Activated T-cell treated with anti-CD3 and anti-CD28 coated beads for 48 hours (primary cell): ENCODE measurements at places on chromosomes 6 and 20.
A peak's percentile ranks its signal among the peaks of the same experiment; 100 is the strongest.

DNA sequence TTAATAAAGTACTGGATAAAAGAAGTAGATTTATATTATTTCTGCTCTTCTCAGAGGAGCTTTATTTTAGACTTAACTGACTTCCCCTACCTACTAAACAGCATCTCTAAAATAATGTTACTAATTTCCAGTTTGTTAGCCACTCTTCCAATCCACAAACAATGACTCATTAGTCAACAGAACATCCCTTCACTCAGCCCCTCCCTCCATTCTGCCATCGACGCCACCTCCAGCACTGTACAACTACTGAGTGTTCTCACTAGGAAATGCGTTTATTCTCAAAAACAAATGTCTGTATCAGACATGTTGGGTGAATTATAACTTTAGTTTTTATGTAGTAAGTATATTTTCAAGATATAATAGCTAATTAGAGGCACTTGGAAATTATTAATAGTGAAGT lies 427.0 kb downstream of the EYS start:
- DNase-seq, result no peak

GRCh38 chr6:26205161-26205624 lies 118.0 kb downstream of the HFE start:
- DNase-seq, result peak; percentile 72

- no peak for DNase-seq
These were observed 772.8 kb upstream of the GJE1 start for GRCh38 chr6:141359953-141360352.

DNA sequence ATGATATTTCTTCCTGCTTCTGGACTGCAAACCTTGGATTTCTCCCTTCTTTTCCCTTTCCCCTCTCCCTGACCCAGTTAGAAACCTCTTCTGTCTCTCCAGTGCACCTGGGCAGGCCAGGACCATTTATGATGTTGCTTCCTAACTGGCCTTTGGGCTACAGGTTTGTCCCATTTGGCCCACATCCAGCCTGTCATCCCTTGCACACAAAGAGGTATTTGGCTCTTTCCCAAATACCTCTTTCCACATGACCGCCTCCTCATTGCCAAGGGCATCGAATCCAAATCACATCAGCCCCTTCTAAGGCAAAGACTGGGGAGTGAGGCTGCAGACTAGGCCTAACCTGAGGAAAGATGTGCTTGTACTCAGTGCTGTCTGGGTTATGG lies 13.6 kb downstream of the FGD2 start:
- DNase-seq, result no peak

- DNase-seq, result no peak
These were observed 19.2 kb upstream of the SLC22A1 start for GRCh38 chr6:160102399-160102798.

GRCh38 chr6:33140556-33140955 lies 51.7 kb downstream of the COL11A2 start:
- no peak for DNase-seq

GRCh38 chr6:147268254-147268653 lies 64.0 kb downstream of the STXBP5 start:
- no peak for DNase-seq

DNA sequence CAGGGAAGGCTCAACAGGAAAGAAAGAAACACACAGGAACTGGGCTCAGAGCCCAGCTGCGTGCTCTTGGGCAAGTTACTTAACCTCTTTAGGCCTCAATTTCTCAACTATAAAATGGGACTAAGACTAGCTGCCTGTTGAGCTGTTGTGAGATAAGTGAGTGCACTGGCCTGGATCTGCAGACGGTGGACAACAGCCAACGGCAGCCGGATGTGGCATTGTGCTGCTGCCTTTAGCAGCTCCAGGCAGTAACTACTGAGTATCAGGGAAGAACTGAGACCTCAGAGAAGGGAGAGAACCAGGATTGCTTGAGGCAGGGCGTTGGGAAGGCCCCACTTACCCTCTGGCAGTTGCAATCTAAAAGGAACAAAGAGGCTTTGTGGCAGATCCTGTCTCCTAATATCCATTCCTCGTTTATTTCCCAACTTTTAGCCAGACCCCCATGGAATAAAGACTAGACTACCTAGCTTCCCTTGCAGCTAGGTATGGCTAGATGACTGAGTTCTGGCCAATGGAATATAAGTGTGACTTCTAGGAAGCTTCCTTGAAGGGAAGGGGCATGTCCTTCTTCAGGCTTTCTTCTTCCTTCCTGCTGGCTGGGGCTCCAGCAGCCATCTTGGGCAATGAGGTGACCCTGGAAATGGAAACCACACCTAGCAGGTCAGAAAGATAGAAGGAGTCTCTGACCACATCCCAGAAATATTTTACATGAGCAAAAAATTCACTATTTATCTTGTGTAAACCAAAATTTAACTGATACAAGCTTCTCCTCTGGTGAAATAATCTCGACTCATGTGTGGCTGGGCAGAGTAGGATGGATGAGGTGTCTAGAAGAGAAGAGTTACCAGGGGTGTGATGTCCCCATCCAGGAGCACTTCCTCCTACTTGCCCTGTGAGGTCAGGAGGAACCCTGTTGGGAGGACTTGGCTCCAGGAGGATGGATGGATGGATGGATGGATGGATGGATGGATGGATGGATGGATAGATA lies 67.6 kb downstream of the MRPL14 start:
- no peak for DNase-seq

DNA sequence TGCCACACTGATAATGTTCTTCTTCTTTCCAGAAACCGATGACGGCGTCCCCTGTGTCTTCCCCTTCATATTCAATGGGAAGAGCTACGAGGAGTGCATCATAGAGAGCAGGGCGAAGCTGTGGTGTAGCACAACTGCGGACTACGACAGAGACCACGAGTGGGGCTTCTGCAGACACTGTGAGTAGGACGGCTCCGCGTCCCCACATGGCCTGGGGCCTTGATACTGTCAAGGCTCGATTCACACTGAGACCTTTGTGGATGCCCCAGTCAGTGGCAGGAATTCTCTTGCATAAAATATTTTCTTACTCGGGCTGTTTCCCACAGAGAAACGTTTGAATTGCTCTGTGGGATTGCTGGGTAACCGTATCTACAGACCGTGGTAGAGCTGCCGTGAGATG lies 41.5 kb upstream of the SLC22A1 start:
- no peak for DNase-seq

DNA sequence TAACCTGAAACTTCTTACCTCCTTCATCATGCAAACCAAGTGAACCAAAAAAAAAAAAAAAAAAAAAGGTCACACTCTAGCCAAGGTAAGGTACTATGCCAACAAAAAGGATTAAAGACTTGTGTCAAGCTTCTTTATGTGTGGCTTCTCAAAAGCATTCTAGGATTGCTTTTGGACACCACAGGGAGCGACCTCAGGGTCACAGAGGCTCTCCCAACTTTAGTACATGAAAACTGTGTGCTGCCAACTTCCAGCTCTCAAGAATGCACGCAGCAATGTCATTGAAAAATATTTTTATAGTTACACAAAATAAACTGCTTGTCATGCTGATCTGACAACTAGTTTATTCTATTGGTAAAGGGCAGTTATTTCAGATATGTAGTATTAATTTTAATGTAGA lies 243.8 kb downstream of the PLCB1 start:
- DNase-seq, result no peak

DNA sequence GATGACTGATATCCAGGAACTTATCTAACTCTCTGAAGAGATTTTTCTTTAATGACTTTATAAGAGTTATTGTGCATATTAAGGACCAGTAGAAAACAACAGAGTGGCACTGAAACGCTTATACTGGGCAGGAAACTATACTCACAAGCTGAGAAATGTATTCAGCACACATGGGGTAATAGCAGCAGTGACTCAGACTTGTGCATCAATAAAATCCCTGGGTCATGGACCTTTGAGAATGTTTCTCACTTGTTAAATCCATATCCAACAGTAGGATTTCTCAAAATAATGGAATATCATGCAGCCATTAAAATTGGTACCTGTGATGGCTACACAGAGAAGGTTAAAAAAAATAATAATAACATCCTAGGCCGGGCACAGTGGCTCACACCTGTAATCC lies 219.5 kb downstream of the BTBD9 start:
- no peak for DNase-seq

DNA sequence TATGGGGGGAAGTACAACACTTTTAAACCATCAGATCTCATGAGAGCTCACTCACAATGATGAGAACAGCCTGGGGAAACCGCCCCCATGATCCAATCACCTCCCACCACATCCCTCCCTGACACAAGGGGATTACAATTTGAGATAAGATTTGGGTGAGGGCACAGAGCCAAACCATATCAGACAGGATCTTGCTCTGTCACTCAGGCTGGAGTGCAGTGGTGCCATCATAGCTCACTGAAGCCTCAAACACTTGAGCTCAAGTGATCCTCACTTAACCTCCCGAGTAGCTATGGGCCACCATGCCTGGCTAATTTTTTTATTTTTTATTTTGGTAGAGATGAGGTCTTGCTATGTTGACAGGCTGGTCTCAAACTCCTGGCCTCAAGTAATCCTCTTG lies 5.1 kb upstream of the IYD start:
- DNase-seq, result no peak

DNA sequence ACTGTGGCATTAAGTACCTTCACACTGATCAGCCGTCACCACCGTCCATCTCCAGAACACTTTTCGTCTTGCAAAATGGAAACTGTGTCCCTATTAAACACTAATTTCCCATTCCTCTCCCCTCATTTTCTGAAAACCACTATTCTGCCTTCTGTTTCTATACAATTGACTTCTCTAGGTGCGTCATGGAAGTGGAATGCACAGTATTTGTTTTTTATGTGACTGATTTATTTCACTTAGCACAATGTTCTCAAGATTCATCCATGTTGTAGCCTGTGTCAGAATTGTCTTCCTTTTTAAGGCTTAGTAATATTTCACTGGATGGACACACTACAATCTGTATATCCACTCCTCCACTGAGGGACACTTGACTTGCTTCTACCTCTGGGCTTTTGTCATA lies 53.8 kb upstream of the PDE10A start:
- no peak for DNase-seq

- DNase-seq, result no peak
These were observed 32.7 kb upstream of the MAP7 start for GRCh38 chr6:136582711-136583471.

DNA sequence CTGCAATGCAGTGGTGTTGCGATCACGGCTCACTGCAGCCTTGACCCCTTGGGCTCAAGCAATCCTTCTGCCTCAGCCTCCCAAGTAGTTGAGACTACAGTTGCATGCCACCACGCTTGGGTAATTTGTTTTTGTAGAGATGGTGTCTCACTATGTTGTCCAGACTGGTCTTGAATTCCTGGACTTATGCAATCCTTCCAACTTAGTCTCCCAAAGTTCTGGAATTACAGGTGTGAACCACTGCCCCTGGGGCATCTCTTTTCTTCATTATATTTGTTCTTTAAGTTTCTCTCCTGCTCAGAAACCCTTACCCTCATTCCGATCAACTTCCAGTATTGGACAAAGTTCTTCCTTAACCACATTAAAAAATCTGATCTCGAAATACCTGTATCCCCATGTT lies 44.7 kb upstream of the DEK start:
- no peak for DNase-seq

- no peak for DNase-seq
These were observed 96.3 kb downstream of the LYRM2 start for GRCh38 chr6:89542081-89542857.

- no peak for DNase-seq
These were observed 96.3 kb upstream of the MAFB start for GRCh38 chr20:40785346-40785745.

- no peak for DNase-seq
These were observed 183.1 kb downstream of the ADGB start for GRCh38 chr6:146781836-146782235.

DNA sequence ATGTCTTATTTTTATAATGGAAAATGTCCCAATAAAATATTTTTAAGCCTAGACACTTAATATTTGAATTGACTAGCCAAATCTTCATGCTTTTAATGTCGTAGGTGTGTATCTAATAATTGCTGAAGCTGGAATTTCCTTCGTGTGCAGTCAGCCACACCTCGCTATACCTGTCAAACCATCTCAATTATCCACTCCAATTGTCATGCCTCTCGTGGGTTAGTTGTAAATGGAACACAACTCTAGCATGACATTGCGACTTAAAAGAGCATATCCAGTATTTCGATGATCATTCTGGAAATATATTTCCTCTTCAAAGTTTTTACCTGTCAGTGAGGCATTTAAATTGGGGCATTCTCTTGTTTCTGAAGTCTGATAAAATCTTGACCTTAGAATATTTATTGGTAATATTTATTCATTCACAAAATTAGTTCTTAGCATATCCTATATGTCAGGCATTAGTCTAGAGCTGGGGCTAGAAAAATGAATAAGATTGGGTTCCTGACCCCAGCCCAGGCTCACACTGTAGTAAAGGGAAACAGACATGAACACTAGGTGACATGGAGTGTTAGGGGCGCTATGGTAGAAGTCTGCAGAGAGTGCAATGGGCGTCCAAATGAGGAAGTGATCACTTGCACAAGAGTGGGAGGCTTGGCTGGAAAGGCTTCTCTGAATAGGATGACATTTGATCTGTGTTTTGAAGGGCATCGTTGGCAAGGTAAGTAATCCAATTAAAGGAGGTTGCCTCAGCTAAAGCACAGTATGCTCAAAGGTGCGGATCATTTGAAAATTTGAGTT lies 11.0 kb upstream of the CFAP206 start:
- DNase-seq, result no peak

GRCh38 chr6:158758451-158758860 lies 60.7 kb downstream of the EZR start:
- no peak for DNase-seq

DNA sequence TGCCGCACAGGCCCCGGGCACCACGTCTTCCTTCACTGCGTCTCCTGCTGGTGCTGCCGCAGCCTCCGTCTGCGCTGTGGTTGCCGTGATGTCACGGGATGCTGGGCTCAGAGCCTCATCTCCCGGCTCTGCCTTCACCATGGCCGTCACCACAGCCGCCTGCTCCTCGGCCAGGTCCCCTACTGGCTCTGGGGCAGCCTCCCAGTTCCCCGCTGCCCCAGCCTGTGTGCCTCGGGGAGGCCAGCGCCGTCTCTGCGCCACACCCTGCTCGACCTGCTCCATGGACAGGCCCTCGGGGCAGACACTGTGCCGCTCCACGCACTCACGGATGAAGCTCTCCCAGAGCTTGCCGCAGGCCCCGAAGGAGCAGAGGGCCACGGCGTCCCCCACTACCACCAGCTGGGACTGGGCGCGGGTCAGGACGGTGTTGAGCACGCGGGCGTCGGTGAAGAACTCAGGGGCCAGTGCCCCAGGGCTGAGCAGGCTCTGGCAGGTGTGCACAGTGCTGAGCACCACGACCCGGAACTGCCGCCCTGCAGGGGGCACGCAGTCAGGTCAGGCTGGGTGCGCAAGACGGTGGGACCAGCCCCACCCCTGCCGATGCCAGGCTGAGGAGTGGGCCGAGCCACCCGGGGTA lies 8.2 kb downstream of the HELZ2 start:
- no peak for DNase-seq

DNA sequence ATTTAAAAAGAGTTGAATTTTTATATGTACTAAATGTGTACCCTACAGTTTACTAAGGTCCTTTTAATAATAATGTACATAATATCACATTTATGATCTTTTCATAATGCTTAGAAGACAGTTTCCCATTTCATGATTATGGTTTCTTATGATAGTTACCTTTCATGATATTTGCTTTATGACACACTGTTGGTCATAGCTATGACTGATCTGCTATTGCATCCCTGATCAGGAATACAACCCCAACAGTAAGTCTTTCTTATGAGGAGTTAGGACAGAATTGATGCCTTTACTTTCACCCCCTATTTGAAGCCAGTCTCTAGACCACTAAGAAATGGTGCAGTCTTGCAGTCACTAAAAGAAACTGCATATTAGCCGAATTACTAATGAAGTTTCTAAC lies 31.0 kb downstream of the LCA5 start:
- no peak for DNase-seq
